Ascending aorta (tissue), 2 donors: ENCODE measurements at places on chromosomes 1 and 21. TPM values are rescaled to one million over a fixed set of nuclear protein-coding genes. Genes with fewer than 3 reads are reported as not detected.

Gene TAL1
- total RNA-seq, result 13.9 TPM

Gene FLVCR1
- 5.7 TPM for total RNA-seq

Gene PSMB4
- 320 TPM for total RNA-seq

Gene IFFO2
- total RNA-seq, result 131 TPM

Gene DCST1
- total RNA-seq, result not detected

Gene TSPEAR
- not detected for total RNA-seq

Gene C8B
- 347 TPM for total RNA-seq

Gene IFNLR1
- total RNA-seq, result 0.32 TPM

Gene TMPRSS3
- not detected for total RNA-seq

Gene NDUFS2
- total RNA-seq, result 107 TPM

Gene S100A16
- 364 TPM for total RNA-seq

Gene TTC13
- 21.5 TPM for total RNA-seq

Gene NADK
- total RNA-seq, result 104 TPM

Gene OLIG1
- not detected for total RNA-seq

Gene TPRG1L
- total RNA-seq, result 18.9 TPM

Gene CELA3A
- total RNA-seq, result not detected

Gene TCHHL1
- total RNA-seq, result not detected

Gene NECTIN4
- not detected for total RNA-seq

Gene LEPROT
- 312 TPM for total RNA-seq
